Aorta (tissue), 5 donors: ENCODE measurements at places on chromosomes 5 and 9. TPM values are rescaled to one million over a fixed set of nuclear protein-coding genes. Genes with fewer than 3 reads are reported as not detected.

Gene NEUROG1
- total RNA-seq, result not detected

Gene SHLD3
- total RNA-seq, result 2.7 TPM

Gene CBY3
- not detected for total RNA-seq

Gene SNX30
- 11.3 TPM for total RNA-seq

Gene KIF4B
- total RNA-seq, result 0.06 TPM

Gene CDC20B
- not detected for total RNA-seq

Gene CAVIN4
- total RNA-seq, result 1.3 TPM

Gene JAKMIP2
- total RNA-seq, result 0.42 TPM

Gene IRX2
- total RNA-seq, result 0.27 TPM

Gene FAM169A
- 2.2 TPM for total RNA-seq

Gene SPATA31A3
- not detected for total RNA-seq

Gene OR1J2
- total RNA-seq, result not detected
